ENCODE measurements at places on chromosomes 5 and 9.

DNA sequence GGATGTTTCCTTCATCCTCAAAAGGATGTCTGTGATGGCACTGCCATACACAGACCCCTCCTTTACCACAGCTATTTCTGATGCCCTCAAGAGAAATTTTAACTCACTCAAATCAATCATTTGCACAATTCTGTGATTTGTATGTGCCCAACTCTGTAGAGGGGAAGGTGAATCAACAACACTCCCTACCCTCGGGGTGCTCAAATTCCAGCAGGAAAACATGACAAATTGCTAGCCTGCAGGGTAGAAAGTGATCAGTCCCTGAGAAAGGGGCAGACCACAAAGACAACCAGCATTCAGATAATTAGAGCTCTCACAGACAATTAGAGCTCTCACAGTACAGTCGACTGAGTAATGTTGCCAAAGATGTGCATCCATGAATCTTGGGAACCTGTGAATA is 45.3 kb upstream of the FOXE1 start:
- DNase-seq: no peak

DNA sequence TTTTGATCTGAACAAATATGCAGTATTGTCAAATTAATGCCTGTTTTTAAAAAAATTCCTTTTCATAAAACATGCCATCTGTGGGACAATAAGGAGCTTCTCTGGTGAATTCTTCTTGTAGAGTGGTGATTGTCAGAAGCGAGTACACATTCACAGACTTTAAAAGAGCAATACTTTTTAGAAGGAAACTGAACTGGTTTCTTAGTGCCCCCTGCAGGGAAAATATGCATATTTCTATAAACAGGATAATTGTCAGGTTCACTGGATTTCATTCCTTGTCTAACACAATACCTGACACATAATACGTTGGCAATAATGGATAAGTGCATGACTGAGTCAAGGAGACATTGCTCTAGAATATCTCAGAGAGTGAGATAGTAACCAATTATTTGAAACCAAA is 133.7 kb downstream of the KIF4B start:
- peak; percentile 1 for DNase-seq

GRCh38 chr9:136412962-136413361 is 2.5 kb downstream of the PMPCA start:
- DNase-seq: no peak

DNA sequence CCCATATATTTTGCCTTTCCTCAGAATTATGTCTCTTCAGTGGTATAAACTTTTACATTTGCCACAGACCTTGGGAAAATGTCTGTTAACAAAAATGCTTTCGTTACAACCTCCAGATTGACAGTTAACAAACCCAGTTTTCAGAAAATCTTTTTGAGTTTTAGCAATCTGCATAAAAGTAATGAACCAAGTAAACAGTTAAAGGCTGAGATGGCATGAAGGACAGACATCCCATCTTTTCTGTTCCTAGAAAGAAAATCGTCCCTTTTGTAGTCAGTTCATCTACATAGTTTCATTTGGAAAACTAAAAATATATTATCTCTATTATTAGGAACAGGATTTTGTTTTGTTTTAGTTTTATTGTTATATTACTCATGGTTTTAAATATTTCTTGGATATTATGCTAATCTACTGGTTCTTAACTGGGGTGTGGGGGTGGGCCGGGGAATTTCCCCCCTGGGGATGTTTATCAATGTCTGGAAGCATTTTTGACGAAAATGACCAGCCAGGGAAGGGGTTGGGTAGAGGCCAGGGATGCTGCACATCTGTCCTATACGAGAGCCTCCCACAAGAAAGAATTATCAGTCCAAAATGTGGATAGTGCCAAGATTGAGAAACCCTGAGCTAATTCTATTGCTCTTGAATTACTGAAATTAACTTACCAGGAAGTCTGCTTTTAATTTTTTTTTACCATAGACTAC is 11.9 kb downstream of the FYB1 start:
- no peak for DNase-seq

- no peak for DNase-seq
Measured at GRCh38 chr5:173664154-173664526, 47.7 kb upstream of the BOD1 start.

DNA sequence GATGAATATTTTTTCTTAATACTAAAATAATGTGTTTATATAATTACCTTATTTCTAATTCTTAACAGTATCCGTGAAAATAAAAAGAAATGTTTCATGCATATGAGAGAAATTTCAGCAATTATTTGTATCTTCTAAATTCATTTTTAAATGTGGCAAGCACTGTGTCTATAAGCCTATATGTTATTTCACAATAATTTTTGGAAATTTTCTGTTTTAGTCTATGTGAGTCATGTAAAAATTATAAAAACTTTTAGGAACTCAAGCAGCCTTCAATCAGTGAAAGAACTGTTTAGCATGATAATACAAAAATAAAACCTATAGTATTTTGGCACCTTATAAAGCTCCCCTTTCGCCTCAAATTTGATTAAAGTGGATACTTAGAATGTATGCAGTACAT is 96.8 kb downstream of the ZCCHC7 start:
- DNase-seq: no peak

DNA sequence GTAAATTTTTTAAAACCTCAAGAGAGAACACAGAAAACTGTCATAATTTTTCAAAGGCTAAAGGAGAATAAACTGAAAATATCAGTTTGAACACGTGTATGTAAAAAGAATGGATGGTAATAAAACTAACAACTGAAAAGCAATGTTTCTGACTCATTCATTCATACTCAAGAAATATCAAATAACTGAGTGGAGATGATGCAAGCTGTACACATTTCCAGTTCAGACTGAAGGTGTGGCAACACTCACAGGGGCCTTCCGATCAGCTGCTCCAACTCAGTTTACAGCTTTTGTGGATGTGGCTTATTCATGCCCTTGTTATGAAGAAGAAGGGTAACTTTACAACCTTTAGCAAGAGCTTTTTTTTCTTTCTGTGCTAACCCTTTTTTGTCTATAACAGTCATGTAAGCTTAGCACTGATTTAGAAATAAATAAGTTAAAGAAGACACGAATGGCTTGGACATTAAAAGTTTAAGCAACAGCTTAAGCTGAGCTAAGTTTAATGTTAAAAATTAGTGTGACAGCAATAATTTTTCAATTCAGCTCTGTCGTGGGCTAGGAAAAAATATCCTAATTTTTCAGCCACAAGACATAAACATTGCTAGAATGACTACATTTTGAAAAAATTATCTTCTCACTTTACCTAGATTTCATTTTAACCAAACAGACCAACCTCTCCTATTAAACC is 453.5 kb downstream of the RAB3C start:
- DNase-seq: peak; percentile 96

DNA sequence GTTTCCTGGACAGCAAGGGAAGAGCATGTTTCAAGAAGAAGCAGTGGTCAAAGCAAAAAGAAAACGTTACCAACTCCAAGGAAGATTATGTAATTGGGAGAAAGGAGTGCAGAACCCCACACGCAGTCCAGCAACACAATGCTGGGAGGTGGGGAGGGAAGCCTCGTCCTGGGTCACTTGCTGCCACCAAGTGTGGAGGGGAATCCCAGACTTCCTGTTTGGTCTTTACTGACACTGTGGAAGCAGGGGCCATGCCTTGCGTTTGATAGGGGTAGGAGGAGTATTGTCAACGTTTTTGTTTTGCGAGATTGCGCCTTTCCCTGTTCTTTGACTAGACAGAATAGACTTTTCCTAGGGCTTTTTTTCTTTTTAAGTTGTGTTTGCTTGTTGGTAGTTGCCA is 421.0 kb downstream of the KDM4C start:
- DNase-seq: no peak

GRCh38 chr9:34484678-34485077 is 26.1 kb downstream of the DNAI1 start:
- DNase-seq: no peak

GRCh38 chr9:70600506-70600905 is 186.0 kb upstream of the KLF9 start:
- DNase-seq: peak; percentile 70

- peak; percentile 57 for DNase-seq
Measured at GRCh38 chr9:122095010-122095767, 2.1 kb upstream of the TTLL11 start.

- no peak for DNase-seq
Measured at GRCh38 chr5:91257301-91257700, 125.8 kb downstream of the ARRDC3 start.

DNA sequence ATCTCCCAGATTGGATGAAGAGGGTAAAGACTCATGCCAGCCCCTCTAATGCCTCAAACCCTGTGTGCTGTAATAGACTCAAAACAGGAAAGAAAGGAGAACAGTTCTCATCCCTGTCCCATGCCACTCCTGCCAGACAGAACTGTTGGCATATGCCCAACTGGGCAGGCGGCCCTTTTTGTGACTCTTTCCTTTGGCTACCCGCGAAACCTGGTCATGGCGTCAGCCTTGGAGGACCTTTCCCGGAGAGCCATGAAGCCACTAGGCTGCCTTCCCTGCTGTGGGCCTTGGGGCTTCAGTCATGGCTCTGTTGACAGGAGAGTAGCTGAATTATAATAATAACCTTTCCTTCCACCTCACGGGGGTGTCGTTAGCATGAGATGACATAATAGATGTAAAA is 75.9 kb upstream of the SEMA6A start:
- no peak for DNase-seq

DNA sequence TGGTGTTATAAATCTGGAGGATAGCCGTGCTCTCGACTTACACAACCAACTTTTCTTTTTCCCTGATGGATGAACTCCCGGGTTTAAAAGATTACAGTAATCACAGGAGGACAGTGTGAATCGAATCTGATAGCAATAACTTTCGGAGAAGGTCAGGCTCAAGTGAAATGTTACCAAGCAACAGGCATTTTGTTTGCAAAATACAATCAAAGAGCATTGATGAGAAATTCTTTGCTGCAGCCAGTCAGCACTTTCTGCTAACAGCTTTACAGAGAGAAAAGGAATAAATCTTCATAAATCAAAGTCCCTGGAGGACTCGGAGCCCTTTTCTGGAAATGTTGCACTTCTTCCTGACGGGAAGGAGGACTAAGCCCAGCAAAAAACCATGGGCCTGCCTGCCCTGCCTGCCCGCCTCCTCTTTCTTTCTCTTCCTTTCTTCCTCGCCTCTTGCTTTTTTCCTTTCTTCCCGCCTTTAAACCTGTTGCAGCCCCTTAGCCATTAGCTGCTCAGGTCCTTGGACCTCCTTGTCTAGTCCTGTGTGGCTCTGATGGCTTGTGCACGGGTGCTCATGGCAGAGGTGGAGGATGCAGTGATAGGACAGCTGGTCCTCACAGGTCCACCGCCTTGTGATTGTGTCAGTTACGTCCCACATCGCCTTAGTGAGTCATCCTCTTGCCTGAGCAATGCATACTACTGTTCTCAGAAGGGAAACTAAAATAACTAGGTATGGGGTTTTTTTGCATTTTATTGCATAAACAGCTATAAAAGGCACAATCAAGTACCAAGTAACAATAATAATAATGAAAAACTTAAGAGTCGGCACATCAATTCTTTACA is 6.2 kb downstream of the DMRT3 start:
- no peak for DNase-seq

DNA sequence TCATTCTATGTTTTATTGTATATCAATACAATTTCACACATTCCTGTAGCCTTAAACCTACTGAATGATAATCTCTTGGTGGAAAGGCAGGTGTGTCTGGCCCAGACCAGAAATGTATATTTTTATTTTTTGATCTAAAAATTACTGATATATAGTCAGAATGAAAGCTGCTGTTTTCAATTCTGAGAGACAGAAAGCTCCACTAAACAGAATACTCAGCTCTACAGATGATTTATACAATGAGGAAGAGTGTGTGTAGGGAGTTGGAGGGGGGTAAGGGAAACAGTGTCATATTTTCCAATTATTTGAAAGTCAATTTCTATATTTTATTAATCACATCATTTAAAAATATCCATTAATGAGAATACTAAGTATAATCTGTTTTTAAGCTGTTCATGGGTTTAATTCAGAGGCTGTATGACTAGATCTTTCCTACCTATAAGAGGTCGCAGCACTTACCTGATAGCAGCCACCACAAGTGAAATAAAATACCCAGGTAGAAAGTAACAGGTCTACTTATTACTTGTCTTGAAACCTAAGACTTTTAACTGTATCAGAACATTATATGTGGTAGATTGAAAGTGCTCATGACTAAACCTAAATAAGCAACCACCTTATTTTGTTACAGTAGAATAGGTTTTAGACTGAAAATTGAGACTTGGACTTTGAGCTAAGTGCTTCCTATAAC is 183.4 kb downstream of the TMC1 start:
- no peak for DNase-seq

DNA sequence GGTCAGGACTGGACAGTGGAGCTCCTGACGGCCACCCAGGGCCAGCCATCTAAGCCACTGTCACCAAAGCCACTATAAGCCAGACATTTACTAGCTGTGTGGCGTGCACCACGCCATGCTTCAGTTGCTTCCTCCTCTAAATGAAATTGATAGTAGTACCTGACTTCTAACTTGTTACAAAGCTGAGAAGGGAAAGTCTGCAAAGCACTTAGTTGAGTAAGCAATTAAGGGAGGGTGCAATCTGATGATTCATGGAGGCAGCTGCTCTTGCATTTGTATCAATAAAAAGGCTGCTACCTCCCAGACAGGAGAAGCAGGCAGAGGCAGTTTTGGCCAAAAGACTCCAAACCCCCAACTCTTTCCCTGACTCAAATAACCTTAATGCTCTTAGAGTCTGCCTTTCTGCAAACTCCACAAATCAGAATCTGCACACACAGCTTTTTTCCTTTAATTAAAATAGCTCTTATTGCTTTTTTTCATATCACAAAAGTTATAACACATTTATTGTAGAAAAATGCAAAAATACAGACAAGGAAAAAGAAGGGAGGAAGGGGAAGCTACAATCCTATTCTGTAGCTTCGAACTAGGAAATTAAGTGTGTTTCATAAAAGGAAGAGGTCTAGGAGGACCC is 19.3 kb upstream of the RAPGEF1 start:
- no peak for DNase-seq

GRCh38 chr5:90878549-90879196 is 320.1 kb downstream of the ADGRV1 start:
- no peak for DNase-seq

- DNase-seq: peak; percentile 18
Measured at GRCh38 chr9:16869882-16870595, 431 bp downstream of the BNC2 start.

DNA sequence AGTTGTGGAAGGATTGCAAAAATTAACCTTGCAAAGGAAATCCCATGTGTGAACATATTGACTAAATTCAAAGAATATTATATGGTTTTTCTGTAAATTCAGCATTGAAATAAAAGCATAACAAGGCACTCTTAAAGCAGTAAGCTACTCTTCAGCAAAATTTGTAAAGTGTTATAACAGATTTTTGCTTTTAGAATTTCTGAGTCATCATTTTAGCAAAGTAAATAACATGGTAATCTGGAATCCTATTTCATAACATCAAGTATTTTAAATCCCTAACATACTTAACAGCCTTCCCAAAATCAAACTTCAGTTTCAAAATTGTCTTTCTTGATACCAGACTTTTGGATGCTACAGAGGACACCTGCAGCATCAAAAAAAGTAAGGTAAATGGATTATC is 436.0 kb upstream of the CDH9 start:
- DNase-seq: no peak

DNA sequence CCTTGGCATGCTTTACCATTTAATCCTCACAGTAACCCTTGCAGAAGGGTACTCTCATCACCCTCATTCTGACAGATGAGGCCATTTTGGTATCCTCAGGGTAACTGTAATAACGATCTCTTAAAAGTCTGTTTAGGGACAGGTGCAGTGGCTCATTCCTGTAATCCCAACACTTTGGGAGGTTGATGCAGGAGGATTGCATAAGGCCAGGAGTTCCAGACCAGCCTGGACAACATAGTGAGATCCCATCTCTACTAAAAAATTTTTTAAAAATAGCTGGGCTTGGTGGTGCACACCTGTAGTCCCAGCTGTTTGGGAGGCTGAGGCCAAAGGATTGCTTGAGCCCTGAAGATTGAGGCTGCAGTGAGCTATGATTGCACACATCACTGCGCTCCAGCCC is 31.8 kb downstream of the CSF1R start:
- DNase-seq: no peak

Measured in fibroblast of skin of scalp (primary cell).